ENCODE measurements at places on chromosomes 11 and 22. TPM values are rescaled to one million over a fixed set of nuclear protein-coding genes. Genes with fewer than 3 reads are reported as not detected.
A peak's percentile ranks its signal among the peaks of the same experiment; 100 is the strongest.

The MISFA gene
- total RNA-seq, result 1.0 TPM

The SPATA19 gene
- total RNA-seq, result not detected

The TMPRSS5 gene
- 0.48 TPM for total RNA-seq

The UPK2 gene
- total RNA-seq, result not detected

The IFT27 gene
- total RNA-seq, result 14.6 TPM

The GRM5 gene
- total RNA-seq, result not detected

DNA sequence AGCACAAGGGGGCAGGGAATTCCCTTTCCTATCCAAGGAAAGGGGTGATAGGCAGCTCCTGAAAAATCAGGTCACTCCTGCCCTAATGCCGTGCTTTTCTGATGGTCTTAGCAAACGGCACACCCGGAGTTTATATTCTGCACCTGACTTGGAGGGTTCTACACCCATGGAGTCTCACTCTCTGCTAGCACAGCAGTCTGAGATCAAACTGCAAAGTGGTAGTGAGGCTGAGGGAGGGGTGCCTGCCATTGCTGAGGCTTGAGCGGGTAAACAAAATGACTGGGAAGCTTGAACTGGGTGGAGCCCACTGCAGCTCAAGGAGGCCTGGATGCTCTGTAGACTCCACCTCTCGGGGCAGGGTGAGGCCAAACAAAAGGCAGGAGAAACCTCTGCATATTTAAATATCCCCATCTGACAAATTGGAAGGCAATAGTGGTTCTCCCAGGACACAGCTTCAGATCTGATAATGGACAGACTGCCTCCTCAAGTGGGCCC, 194.7 kb downstream of the OR4A47 start:
- no peak for DNase-seq

DNA sequence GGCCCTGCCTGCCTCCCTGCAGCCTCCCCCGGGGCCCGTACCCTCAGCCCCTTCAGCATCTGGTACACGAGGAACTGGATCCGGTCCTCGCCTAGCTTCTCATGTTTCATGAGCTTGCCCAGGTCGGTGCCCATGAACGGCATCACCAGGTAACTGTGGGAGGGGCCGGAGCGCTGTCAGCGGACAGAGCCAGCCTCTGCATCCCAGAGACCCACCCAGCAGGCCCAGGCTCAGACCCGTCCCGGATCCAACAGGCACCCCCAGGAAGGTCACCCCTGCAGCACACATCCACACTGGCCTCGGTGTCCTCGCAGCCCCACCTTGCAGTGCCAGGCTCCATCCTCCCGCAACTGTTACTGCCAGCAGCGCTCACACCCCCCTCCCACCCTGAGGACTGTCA, 4.4 kb downstream of the MAPK12 start:
- no peak for DNase-seq

DNA sequence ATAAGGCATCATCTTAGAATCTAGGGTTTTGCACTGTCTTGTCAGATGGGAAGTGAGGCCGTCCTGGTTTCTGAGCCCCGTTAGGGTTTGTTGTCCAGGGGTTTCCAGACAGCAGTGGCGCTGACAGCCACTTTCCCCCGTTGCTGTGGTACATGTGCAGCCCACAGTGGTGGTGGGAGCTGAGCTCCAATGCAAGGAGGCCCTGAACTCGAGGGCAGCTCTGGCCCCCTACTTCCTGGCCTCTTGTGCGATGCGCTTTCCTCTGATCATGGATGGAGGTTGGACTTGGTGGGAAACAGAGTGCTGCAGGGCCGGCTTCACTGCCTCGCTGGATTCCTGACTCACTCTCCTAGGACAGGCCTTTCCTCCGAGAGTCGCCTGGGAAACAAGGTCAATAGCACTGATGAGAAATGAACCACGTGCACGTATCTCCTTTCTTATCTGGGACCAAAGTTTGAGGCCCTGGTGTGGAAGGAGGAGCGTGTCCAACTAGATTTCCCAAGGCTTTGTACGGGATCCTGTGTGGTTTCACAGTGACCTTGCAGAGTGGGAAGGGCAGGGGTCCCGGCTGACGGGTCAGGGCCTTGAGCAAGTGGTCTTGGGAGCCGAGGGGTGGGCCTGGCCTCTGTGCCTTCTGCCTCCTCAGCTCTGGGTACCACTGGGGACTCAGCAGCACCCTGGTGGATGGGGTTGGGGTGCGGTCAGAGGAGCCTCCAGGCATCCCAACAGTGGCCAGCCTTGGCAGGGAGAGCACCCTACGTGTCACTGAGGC, 3.7 kb downstream of the PHRF1 start:
- no peak for DNase-seq

DNA sequence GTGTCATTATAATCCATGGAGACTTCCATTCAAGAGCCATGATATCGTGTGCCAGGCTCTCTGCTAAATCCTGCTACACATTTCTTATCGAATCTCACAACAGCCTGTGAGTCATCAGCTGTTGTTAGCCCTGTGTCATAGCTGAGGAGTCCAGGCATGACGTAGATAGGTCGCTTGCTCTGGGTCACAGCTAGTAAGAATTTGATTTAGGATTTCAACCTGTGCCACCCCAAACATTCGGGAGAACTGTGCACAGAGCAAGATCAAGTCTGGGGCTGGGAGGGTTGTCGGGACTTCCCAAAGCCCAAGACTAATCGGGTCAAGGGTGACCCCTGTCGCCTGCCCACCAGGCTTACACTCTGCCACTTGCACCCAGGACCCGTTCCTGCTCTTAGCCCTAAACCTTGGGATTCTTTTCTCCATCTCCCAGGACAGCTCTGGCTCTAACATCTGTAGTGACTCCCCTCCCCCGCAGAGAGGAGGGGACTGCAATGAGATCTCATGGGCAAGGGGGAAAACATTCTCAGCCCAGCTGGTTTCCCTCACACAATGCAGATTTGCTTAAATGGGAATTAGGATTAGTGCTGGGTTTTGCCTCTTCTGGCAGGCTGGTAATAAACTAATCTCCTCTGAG, 34.3 kb downstream of the TSPAN18 start:
- DNase-seq, result peak; percentile 85

DNA sequence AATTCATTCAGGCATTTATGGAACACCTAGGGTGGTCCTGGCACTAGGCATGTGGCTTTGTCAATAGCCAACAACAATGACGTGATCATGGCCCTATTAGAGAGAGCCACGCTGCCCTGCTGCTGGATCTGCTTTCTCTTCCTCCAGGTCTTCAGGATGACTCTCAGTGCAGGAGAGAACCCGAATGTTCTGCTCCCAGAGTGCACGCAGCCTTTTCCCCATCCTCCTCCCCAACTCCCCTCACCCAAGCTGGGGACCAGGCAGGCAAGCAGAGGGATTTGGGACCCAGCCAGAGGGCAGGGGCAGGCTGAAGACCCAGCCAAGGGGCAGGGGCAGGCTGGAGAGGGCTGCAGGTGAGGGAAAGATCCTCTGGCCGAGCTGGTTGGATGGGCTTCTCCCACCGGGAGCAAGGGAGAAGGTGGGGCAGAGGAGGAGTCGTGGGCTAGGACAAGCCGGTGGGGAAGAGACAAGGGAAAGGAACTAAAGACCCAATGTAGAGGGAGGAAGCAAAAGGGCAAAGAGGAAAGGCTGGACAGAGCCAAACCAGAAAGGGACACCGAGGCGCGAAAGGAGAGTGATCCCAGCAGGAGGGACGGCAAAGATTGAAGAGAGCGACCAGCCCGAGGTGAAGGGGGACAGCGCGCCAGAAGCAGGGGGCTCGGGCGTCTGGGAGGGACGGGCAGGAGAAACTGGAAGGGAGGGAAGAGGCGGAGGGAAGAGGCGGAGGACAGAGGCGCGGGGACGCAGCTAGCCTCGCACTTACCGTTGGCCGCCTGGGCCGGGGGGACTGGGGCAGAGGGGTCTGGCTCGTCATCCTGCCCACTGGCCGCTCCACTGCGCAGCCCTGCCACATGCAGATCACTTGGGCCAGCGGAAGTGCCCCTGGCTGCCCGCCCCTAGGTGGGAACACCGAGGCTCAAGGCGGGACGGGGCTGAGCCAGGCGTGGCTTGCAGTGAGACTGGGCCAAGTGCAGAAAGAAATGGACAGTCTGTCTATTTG, at the start of gene KCTD14:
KCTD14 (minus strand) TSS at position 880 of the 1,000 bp plus-strand sequence; CDS start at position 853, 27 bp downstream.
- DNase-seq, result no peak

GRCh38 chr11:68312117-68312779, at the start of gene LRP5:
LRP5 (plus strand) TSS chr11:68312591; CDS start chr11:68312715, 124 bp downstream.
- no peak for DNase-seq

DNA sequence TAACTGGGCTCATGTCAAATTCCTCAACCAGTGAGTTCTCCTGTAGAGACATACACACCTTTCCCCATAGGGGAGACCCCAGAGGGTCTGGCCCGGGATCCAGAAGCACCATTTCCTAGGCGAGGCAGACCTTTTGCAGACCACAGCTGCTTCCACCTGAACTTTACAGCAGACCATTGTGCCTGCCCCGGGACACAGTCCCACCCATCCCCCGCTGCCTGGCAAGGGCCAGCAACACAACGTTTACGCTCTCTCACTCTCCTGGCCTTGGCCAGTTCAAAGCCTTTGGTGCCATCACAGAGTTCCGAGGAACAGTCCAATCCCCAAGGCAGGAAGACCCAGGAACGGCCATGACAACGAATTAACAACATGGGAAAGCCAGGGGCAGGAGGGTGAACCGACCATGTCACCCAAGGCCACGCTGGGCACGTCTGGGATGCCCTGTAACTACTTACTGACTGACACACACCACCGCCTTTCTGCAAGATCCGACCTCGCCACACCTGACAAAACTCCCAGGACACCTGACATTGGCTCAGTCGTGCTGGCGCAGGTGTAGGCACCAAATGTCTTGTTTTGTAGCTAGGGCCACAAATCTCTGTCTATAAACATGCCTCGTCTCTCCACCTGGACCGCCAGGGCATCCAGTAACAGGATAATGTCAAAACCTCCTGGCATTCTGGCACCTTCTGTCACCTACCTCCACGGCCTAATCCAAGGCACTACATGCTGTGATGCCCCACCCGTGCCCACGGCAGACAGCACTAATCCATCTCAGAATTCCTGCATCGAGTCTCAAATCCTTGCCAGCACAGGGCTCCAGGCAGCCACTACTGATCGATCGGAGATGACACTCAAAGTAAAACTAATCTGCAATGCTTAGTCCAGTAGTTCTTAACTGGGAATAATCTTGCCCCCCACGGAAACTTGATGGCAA, 51.3 kb downstream of the MYH9 start:
- DNase-seq, result no peak
